ENCODE measurements at places on chromosomes 13 and 19.

GRCh38 chr19:45295873-45296272 is 26.8 kb downstream of the CKM start:
- DNase-seq: no peak

- DNase-seq: no peak
Observed at GRCh38 chr13:114019367-114019766, 45.5 kb upstream of the C13orf46 start.

DNA sequence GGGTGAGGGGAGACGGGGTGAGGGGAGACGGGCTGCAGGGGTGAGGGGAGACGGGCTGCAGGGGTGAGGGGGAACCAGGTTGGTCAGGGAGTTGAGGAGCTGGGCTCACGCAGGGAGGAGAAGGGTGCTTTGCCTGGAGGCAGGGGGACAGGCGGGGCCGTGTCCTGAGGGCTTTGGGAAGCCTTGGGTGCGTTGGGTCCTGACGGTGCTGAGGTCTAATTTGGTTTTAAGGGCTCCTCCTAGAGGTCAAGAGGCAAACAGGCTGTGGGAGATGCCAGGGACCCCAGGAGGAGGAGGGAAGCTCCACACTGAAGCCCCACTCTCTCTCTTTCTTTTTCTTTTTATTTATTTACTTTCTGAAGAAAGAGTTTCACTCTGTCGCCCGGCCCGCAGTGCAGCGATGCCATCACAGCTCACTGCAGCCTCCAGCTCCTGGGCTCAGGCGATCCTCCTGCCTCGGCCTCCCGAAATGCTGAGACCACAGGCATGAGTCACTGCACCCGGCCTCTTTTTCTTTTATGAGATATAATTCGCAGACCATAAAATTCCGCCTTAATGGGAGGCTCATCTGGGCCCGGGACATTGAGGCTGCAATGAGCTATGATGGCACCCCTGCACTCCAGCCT is 9.3 kb upstream of the MISP start:
- no peak for DNase-seq

DNA sequence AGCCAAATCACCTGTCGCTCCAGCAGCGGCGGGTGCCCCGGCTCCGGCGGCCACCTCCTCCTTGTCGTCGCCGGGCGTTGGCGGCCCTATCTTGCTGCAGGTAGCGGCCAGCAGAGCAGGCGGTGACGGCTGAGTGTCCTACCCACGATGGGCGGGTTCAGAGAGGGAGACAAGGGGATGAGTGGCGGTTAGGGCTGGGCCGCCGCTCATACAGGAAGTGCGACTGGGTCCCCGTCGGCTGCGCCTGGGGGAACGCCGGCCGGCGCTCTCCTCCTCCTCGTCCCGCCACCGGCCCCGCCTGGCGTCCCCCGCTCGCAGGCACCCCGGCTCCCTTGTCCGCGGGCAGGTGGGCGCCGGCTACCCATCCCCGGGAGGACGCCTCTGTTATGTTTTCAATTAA is 1692.0 kb downstream of the SLITRK5 start:
- DNase-seq: no peak

DNA sequence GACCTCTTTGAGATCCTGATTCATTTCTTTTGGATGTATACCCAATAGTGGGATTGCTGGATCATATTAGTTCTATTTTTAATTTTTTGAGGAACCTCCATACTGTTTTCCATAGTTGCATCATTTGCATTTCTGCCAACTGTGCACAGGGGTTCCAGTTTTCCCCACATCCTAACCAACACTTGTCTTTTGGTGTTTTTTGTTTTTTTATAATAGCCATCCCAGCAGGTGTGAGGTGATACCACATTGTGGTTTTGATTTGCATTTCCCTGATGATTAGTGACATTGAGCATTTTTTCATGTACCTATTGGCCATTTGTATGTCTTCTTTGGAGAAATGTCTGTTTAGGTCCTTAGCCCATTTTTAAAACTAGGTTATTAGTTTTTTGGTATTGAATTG is 18.8 kb upstream of the GPR183 start:
- no peak for DNase-seq

Data from ecto neural progenitor cell (in vitro differentiated cells).